ENCODE measurements at places on chromosomes 16 and 17. TPM values are rescaled to one million over a fixed set of nuclear protein-coding genes. Genes with fewer than 3 reads are reported as not detected.

Gene TBC1D3E
- not detected for total RNA-seq

Gene BEAN1
- total RNA-seq, result not detected

Gene SSH2
- 74.5 TPM for total RNA-seq

Gene ITGAL
- 662 TPM for total RNA-seq

Gene EPOP
- 7.2 TPM for total RNA-seq

Gene SENP3
- total RNA-seq, result 43.7 TPM

Gene G6PC1
- total RNA-seq, result not detected

Gene KIF2B
- total RNA-seq, result not detected

Gene SLFN13
- 77.5 TPM for total RNA-seq

Gene LPO
- total RNA-seq, result not detected

Gene CRLF3
- 79.5 TPM for total RNA-seq

Gene FBXW10
- not detected for total RNA-seq

Gene MT1F
- total RNA-seq, result 27.8 TPM

Gene PFN1
- 1,828 TPM for total RNA-seq

Gene LAT
- 297 TPM for total RNA-seq

Gene ASB16
- 0.19 TPM for total RNA-seq

Gene TNP2
- total RNA-seq, result not detected

Gene PALB2
- total RNA-seq, result 21.3 TPM

Gene HBZ
- total RNA-seq, result not detected

Gene IRF8
- total RNA-seq, result 30.8 TPM

Gene TMEM114
- not detected for total RNA-seq

Gene PFAS
- 56.8 TPM for total RNA-seq

Gene GCGR
- total RNA-seq, result not detected

Gene NTN1
- total RNA-seq, result 0.09 TPM

Gene PIGL
- 42.1 TPM for total RNA-seq

Gene SOX9
- total RNA-seq, result not detected

Gene SOX15
- total RNA-seq, result 0.30 TPM

Gene IRX5
- total RNA-seq, result not detected
